ENCODE measurements at places on chromosomes 6 and 20.

DNA sequence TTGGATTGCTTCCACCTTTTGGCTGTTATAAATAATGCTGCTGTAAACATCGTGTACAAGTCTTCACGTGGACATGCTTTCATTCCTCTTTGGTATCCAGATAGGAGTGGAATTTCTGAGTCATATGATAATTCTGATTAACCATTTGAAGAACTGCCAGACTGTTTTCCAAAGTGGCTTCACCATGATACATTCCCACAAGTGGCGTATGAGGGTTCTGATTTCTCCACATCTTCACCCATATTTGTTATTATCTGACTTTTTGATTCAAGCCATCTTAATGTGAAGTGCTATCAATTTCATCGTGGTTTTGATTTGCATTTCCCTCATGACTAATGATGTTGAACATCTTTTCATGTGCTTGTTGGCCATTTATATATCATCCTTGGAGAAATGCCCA is 2.9 kb upstream of the SNRPB start:
- DNase-seq = no peak

DNA sequence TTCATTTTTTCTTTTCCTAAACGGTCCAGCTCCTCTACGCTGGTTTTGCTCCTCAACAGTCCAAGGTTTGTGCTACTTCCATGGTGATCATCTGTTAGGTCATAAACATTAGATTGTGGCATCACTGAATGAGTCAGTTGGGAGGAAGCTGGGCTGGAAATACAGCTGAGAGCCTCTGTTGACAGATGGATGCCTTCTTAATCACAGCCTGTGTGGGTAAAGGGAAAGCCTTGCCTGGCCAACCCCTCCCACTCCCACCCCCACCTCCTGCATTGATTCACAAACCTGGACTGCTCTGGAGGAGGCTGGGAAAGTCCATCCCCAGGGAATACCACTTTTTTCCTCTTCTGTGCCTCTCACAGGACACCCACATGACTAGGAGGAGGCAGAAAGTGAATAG is 180.6 kb upstream of the CCN2 start:
- DNase-seq = peak; percentile 37

DNA sequence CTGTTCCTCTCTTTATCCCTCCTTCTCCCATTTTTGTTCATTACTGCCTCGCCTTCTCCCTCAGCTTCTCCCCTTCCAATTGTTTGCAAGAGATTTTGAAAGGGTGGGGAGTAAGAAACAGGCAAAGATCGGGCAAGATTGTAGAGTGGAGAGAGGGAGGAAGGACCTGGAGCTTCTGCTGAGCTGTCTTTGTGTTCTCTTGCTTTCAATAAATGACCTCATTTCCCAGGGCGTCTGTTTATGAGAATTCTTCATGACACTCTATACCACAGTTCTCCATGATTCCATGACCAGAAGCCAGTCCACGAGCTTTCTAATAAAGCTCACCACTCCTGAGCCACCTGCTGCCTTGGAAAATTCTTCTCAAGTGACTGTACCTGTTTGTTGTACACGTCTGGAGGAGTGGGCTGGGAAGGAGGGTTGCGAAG is 50.0 kb upstream of the PLEKHG1 start:
- DNase-seq = no peak

GRCh38 chr6:14851281-14851680 is 394.6 kb upstream of the JARID2 start:
- no peak for DNase-seq

DNA sequence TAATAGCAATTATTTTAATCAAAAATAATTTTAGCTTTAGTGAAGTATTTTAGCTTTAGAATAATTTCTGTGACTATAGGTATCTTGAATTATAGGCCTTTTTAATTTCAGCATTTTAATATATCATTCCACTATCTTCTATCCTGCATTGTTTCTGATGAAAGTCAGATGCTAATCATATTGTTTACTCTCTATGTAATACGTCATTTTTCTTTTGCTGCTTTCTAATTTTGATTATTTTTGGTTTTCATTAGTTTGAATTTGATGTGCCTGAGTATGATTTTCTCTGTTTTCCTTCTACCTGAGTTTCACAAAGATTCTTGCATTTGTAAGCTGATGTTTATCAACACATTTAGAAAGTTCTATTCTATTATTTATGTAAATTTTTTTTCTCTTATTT is 17.4 kb upstream of the ADGRG6 start:
- no peak for DNase-seq

All from inflammatory macrophage treated with lipopolysaccharide for 4 hours (primary cell).